Stimulated activated CD8-positive, alpha-beta memory T cell treated with anti-CD3 and anti-CD28 coated beads, Interleukin-7, amount 100 ng/mL, for 1 hour (primary cell): ENCODE measurements at places on chromosomes 12 and 14.

DNA sequence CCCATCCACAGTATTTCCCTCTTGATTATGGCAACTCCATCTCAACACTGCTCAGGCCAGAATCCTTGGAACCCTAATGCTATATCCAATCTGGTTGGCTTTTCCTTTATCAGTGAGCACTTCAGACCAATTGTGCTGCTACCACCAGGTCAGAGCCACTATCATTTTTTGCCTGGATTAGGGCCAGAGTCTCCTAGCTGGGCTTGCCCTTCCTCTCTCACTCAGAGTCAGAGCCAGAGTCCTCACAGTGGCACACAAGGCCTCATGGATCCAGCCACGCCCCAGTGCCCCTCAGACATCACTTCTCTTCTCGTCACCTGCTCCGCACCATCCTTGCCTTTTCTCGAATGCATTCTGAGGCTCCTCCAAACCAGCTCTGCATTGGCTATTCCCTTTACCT, 211.1 kb downstream of the ANO6 start:
- no peak for DNase-seq

DNA sequence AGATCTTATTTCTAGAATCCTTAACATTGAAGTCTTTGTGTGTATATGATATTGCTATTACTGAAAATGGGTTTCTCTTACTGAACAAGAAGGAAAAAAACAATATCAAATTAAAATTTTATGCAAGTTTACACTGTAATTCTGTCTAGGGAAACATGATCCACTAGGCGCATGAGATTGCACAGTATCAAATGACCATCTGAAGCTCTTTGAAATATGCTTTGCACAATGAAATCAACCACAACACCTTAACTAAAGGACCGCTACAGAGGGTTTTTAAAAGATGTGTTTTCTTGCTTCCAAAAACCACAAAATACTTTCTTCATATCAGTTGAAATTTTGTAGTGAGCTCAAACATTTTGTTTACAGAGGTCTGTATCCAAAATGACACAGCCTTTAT, 15.1 kb upstream of the KERA start:
- no peak for DNase-seq

- peak; percentile 98 for DNase-seq
Observed at GRCh38 chr12:120495731-120496412, at the start of gene DYNLL1. Gene DYNLL1 (plus strand): TSS chr12:120496113. CDS start chr12:120496422, 309 bp downstream.

GRCh38 chr12:109538191-109538863, 35.0 kb downstream of the MMAB start:
- no peak for DNase-seq

GRCh38 chr12:740921-741320, 11.5 kb upstream of the WNK1 start:
- DNase-seq = no peak

- DNase-seq = no peak
Observed at GRCh38 chr12:25089738-25090137, 105.2 kb downstream of the DNAI7 start.

DNA sequence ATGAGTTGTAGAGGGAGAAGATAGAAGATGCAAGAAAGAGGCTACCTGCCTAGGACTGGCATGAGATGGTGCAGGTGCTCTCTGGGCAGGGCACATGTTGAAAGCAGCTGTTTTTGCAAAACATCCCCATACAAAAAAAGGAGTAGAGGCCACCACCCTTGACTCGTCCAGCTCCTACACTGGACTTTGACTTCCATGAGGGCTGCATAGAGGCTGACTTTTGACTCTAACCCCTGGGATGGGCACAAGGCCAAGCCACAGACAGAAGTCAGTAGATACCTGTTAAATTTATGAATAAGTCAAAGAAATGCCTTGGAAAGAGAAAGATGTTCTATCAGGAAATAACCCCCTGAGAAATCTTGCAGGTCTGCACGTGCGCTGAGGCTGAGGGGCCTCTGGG, 1139.1 kb upstream of the TMEM132C start:
- no peak for DNase-seq

DNA sequence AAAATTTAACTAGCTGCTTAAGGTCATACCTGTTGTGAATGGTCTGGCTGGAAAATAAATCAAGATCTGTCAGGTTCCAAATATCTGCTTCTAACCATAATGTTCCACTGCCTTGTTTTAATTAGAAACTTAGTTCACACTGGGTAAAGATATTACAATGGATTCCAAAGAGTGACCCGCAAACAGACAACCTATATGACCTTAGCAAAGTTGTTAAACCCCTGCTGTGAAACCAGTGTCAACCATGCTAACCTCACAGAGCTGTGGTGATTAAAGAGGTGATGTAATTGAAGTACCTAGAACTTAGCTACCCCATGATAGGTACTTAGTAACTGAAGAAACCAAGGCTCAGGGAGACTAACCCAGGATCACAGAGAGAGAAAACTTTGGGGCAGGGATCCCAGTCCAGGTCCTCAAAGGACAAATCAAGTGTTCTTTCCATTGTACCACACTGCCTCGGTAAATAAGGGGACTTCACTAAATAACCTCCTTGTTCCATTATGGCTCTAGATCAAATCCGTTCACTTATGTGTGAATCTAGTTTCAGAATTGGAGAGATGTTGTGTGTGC, 2.2 kb downstream of the GUCY2C start:
- DNase-seq = no peak

GRCh38 chr12:39988574-39988973, 117.3 kb downstream of the SLC2A13 start:
- DNase-seq = no peak

GRCh38 chr12:48291511-48291910, 59.2 kb downstream of the ZNF641 start:
- no peak for DNase-seq

DNA sequence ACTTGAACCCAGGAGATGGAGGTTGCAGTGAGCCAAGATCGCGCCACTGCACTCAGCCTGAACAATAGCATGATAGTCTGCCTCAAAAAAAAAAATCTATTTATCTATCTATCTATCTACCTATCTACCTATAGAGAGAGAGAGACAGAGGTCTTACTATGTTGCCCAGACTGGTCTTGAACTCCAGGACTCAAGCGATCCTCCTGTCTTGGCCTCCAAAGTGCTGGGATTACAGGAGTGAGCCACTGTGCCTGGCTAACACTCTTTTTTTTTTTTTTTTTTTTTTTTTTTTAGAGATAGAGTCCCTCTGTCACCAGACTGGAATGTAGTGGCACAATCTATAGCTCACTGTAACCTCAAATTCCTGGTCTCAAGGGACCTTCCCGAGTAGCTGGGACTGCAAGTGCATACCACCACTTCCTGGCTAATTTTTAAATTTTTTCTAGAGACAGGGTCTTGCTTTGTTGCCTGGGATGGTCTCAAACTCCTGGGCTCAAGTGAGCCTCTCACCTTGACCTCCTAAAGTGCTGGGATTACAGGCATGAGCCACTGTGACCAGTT, 1.9 kb downstream of the FAM186A start:
- no peak for DNase-seq

- no peak for DNase-seq
Observed at GRCh38 chr14:75661499-75661814, 411 bp downstream of the TTLL5 start.

- DNase-seq = no peak
Observed at GRCh38 chr12:89927226-89927698, 218.6 kb upstream of the ATP2B1 start.
